Cardiac septum (tissue), 1 donor: ENCODE measurements at places on chromosomes 1 and 21.

DNA sequence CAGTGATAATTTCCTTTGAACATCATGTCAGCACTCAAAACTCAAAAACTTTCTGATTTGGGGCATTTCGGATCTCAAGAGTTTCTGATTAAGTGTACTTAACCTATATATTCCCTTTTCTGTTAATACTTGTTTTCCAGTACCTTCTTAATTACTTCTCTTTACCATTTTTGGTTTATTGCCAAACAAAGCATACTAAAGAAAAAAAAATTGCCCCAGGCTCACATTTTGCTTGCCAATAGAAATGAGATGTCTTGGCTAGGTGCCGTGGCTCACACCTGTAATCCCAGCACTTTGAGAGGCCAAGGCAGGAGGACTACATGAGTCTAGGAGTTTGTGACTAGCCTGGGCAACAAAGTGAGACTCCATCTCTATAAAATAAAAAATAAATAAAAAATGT lies 4.8 kb downstream of the PSMD4 start:
- DNase-seq: no peak

DNA sequence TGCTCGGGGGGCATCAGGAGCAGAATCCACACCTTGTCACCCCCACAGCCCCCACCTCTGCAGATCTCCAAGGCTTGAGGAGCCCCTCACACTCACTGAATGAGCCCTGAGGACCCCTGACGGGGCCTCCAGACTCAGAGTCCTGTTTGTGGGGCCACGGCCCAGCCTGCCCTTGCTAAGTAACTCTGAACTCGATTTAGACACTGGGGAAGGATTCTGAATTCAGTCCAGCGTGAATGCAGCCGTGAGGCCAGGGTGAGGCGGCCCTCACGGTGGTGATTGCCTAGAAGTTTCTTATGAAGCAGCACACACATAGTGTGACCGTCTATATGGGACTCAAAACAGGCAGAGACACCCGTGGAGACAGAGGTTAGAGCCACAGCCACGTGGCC lies 58.9 kb upstream of the ADARB1 start:
- peak; percentile 35 for DNase-seq

GRCh38 chr1:233675893-233676292 lies 62.0 kb downstream of the KCNK1 start:
- no peak for DNase-seq

DNA sequence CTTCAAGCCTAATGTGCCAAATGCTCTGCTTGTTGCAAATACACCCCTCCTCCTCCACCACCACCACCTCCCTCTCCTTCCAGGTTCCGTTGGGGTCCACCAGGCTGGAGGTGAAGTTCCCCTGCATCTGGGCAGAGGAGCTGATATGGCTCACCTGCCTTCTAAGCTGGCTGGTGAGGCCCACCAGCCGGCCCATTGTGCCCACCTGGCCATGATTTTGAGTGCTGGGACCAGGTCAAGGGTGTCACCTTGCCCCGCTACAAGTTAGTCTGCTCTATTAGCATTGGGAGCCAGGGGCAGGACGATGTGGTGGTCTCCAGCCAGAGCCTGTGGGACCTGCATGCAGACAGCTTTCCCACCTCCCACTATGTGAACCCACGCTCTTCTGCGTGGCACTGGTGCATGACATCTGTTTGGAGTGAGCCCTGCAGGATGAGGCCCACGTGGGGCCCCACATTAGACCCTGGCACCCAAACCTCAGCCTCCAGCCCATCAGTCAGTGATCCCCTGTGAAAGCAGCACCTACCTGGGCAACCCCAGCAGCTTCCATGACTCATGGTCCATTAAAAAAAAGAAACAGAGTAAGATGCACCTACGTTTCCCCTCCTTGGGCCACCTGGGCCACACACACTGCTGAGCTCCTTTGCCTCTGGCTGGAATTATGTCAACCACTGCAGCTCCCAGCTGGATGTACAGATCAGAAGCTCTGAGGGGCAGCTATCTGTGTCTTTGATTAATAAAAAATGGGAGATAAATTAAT lies 15.6 kb upstream of the CDCP2 start:
- no peak for DNase-seq

- peak; percentile 41 for DNase-seq
Observed at GRCh38 chr1:20389571-20389970, 96.4 kb downstream of the CAMK2N1 start.

- DNase-seq: no peak
Observed at GRCh38 chr21:44677881-44678280, 4.1 kb downstream of the KRTAP12-1 start.

DNA sequence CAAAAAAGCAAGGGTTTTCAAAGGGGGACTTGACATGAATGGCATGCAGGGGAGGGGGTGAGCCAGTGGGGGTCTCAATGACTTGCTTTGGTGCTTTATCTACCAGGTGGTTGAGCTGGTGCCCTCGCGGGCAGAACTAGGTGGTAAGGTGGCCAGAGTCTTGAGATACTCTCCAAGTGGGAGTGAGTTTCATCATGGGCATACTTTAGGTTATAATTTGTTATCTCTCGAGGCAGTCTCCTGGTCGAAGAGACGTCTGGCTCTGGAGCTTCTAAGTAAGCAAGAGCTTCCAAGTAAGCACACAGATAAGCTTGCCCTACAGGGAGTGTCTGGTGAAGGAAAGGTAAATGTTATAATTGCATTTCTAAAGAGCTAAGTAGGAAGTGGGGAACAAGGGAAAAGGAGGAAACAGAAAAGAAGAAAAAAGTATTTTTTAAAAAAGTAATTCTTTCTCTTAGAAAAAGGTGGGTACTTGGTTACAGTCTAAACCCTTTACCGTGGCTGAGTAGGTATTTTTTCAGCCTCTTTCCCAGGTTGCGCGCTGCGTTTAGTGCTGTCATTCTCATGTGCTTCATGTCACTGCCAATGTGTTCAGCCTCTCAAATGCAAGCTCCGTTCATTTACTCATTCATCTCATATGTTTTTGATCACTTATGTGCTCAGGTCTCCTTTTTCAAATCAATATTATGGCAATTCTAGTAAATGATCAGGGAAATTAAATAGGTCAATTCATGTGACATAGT lies 31.6 kb upstream of the DNAJC6 start:
- DNase-seq: no peak

GRCh38 chr1:20538227-20538626 lies 14.1 kb upstream of the FAM43B start:
- no peak for DNase-seq

GRCh38 chr1:41364442-41365319 lies 3.4 kb downstream of the FOXO6 start:
- no peak for DNase-seq

DNA sequence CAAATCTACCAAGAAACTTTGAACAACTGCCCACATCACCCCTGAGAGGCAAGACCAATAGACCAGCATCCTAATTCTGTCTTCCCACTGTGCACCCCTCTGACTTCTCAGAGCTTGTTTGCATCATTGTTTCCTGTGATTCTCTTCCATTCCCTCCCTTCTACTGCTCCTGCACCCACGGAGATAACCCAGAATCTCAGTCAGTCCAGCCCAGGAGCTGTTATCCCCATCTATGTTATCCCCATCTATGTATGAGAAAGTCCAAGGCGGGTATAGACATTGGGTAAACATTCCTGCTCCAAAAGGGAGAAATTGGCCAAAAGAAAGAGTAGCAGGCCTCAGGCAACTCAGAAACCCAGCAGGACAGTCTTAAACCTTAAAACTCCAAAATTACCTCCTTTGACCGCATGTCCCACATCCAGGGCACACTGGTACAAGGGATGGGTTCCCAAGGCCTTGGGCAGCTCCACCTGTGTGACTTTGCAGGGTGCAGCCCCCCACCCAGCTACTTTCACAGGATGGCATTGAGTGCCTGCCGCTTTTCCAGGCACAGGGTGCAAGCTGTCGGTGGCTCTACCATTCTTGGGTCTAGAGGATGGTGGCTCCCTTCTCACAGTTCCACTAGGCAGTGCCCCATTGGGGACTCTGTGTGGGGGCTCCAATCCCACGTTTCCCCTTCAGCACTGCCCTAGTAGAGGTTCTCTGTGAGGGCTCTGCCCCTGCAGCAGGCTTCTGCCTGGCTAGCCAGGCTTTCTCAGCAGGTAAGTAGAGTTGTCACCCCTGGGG lies 414.8 kb downstream of the NPHP4 start:
- no peak for DNase-seq

DNA sequence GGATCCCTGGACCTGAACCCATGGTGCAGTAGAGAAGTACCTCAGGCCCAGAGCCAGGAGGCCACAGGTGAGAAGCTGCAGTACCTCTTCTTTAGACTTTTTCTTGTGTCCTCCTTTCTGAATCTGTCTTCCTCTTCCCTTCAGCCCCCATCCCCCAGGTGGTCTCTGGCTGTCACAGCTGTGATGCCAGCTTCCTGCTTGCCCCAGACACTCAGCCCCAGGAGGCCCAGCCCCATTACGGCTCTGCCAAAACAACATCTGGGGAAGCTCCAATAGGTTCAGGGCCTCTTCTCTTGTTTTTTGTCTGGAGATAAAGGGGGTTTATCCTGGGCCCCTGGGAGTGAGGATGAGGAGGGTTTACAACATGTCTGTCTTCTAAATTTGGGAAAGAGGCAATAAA lies 9.5 kb upstream of the BTG2 start:
- no peak for DNase-seq

- DNase-seq: no peak
Observed at GRCh38 chr1:164443836-164444235, 115.1 kb upstream of the PBX1 start.

GRCh38 chr1:185317886-185318310 lies 855 bp upstream of the IVNS1ABP start:
- peak; percentile 85 for DNase-seq

DNA sequence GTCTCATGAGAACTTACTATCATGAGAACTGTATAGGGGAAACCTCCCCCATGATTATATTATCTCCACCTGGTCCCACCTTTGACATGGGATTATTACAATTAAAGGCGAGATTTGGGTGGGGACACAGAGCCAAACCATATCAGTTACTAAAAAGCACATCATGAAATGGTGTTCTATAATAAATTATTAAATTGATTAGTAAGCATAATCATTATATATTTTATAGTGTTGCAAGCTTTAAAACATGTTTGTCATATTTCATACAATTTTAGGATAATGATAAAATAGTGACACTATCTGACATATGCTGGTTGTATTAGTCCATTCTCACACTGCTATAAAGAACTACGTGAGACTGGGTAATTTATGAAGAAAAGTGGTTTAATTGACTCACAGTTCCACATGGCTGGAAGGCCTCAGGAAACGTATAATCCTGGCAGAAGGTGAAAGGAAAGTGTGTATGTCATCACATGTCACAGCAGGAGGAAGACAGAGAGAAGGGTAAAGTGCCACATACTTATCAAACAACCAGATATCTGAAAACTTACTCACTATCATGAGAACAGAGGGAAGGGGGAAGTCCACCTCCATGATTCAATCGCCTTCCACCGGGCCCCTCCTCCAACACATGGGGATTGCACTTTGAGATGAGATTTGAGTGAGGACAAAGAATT lies 539.2 kb upstream of the OLFM3 start:
- DNase-seq: no peak

- no peak for DNase-seq
Observed at GRCh38 chr1:111334169-111334568, 43.5 kb downstream of the CHIA start.
